Activated T-helper 1 cell treated with anti-CD3 and anti-CD28 coated beads, Interleukin-12 subunit alpha, Interleukin-12 subunit beta, Interleukin-2, Interleukin-4 antibody, amounts not matched to agents 30 ng/mL and 10 ng/mL and 1 ng/mL, durations not matched to agents 14 hours and 24 hours and 36 hours (primary cell): ENCODE measurements at places on chromosomes 16 and 17. TPM values are rescaled to one million over a fixed set of nuclear protein-coding genes. Genes with fewer than 3 reads are reported as not detected.

- H3K4me3 ChIP-seq = no peak overlapping the region
- H3K4me1 ChIP-seq = peaks cover 7% of the 10 kb centered on the region
- H3K27ac ChIP-seq = no peak overlapping the region
- peaks cover 56% of the 10 kb centered on the region for H3K36me3 ChIP-seq
- DNase-seq = no peak
- H3K27me3 ChIP-seq = no peaks in the 10 kb centered on the region
Measured at GRCh38 chr16:8806272-8806983, 8.8 kb downstream of the PMM2 start.

DNA sequence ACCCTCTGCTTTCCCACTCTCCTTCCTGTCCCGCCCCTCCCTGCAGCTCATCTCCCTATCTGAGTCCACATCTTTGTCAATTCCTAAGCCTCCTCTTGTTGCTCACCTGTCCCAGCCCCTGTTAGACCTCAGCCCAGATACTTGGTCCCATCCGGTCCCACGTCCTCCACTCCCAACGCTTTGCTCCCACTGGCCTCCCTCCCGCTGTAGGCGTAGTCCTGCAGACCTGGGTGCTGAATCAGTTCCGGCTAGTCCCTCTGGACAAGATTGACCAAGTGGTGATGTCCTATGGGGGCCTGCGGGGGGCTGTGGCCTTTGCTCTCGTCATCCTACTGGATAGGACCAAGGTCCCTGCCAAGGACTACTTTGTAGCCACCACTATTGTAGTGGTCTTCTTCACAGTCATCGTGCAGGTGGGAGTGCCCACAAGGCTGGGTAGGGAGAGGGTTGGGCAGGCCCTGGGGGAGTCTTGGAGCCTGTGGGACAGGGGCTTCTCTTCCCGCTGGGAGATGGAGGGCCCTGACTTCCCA lies 8.0 kb downstream of the SLC9A5 start:
- no peak for DNase-seq
- no peak overlapping the region for H3K4me3 ChIP-seq
- peaks cover 3% of the 10 kb centered on the region for H3K27me3 ChIP-seq
- no peaks in the 10 kb centered on the region for H3K4me1 ChIP-seq
- no peaks in the 10 kb centered on the region for H3K36me3 ChIP-seq
- H3K27ac ChIP-seq = no peak overlapping the region

DNA sequence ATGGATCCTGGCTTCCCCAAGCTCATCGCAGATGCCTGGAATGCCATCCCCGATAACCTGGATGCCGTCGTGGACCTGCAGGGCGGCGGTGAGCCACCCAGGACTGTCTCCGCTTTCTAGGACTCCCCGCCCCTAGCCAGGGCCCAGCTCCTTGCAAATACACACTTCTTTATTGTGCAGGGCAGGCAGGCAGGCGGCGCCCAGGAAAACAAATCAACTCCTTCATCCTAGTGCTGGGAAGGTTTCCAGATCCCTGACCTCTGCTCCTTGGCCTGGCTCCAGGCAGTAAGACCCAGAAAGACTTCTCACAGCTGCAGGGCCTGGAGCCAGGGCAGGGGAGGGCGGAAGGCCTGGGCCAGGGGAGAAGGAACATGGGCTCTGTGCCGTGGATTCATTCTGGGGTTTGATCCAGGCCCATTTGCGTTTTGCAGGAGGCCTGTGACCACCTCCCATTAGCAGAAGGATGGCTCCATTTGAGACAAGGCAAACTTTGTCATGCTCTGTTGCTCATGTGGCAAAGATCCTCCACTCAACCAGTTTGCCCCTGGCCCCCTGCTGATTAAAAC lies 6.0 kb upstream of the LPCAT2 start:
- DNase-seq = no peak
- H3K4me1 ChIP-seq = peaks cover 17% of the 10 kb centered on the region
- peaks cover 4% of the 10 kb centered on the region for H3K27me3 ChIP-seq
- no peak overlapping the region for H3K27ac ChIP-seq
- H3K4me3 ChIP-seq = no peak overlapping the region
- no peaks in the 10 kb centered on the region for H3K36me3 ChIP-seq

DNA sequence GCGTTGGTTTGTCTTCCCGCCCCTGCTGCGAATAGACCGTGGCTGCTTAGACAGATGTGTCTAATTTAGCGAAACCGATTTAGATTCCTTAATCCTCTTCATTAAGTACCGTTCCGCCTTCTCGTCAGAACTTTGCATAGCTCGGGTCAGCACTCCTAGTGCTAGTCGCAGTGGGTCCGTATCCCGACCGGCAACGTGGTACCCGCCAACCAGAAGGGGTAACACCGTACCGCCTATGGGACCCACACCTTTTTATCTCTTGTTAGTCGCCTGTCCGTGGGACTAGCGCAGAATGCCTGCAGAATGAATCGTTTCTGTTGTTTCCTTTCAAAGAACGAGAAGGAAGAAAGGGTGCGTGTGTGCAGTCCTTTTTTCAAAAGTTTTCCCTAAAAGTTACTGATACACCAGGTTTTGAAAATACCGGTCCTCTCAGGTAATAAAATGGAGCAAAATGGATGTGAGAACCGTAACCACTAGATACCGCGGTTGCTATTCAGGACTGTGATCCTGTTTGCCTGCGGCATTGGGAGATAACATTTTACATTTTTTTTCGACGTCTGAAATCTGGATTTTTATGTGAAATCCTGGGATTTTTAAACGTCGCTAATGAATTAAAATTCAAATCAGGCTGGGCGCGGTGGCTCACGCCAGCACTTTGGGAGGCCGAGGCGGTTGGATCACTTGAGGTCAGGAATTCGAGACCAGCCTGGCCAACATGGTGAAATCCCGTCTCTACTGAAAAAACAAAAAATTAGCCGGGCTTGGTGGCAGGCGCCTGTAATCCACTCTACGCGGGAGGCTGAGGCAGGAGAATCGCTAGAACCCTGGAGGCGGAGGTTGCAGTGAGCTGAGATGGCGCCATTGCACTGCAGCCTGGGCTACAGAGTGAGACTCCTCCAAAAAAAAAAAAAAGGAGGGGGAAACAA lies 998 bp upstream of the SRSF1 start:
- no peaks in the 10 kb centered on the region for H3K27me3 ChIP-seq
- H3K4me3 ChIP-seq = peak overlapping the region; percentile 99
- peaks cover 40% of the 10 kb centered on the region for H3K36me3 ChIP-seq
- peaks cover 52% of the 10 kb centered on the region for H3K4me1 ChIP-seq
- H3K27ac ChIP-seq = peak overlapping the region; percentile 99
- no peak for DNase-seq

DNA sequence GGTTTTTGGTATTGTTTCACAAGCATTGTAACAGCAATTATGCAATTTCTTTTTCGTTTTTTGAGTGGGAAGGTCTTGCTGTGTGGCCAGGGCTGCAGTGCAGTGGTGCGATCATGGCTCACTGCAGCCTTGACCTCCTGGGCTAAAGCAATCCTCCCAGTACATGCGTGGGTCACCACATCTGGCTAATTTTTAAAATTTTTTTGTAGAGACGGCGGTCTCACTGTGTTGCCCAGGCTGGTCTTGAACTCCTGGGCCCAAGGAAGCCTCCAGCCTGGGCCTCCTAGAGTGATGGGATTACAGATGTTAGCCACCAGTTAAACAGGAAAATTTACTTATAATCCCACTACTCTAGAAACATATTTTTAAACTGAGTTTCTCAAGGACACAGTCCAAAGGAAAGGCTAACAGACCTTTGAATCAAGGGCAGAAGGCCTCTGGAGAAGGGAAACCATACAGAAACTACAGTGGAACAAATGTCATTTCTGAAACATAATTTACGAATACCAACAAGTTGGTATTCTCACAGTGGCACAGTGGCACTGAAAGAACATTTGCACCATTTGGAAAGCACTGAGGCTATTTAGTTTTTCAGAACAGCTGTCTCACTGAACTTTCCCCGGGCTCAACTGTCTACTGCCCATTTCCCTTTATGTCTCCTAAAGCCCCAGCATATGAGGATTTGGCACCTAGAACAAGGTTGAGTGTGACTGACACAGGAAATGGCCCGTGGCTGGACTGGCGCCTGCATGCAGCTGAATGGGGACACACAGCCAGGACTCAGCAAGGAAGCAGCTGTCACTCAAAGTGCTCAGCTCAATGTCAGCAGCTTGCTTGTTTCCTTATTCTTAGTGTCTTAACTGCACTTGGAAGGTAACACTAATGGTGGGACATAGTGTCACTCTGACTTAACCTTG lies 2.8 kb upstream of the PRKAR1A start:
- peaks cover 50% of the 10 kb centered on the region for H3K4me1 ChIP-seq
- H3K36me3 ChIP-seq = peaks cover 10% of the 10 kb centered on the region
- peak overlapping the region; percentile 62 for H3K4me3 ChIP-seq
- H3K27ac ChIP-seq = peak overlapping the region; percentile 69
- no peak for DNase-seq

DNA sequence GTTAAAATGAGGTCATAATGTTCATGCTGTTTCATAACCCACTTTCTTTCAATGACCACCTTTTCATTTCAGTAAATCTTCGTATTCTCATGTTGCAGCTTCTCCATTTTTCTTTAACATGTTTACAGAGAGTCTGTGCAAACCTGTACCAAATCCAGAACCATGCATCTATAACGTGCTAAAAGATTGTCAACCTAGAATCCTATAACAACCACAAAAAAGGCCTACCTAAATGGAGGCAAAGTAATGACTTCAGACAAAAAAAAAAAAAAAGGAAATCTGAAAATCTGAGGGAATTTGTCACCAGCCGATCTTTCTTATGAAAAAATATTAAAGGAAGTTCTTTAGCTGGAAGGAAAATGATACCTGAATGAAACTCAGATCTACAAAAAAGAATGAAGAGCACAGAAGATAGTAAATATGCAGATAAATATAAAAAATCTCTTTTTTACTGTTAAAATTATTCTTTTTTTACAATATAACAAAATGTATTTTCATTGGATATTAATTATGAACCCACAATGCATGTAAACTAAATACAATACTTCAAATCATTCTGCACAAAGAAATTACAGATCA lies 1.4 kb upstream of the SLFN11 start:
- peaks cover 53% of the 10 kb centered on the region for H3K4me1 ChIP-seq
- no peaks in the 10 kb centered on the region for H3K27me3 ChIP-seq
- peaks cover 25% of the 10 kb centered on the region for H3K36me3 ChIP-seq

DNA sequence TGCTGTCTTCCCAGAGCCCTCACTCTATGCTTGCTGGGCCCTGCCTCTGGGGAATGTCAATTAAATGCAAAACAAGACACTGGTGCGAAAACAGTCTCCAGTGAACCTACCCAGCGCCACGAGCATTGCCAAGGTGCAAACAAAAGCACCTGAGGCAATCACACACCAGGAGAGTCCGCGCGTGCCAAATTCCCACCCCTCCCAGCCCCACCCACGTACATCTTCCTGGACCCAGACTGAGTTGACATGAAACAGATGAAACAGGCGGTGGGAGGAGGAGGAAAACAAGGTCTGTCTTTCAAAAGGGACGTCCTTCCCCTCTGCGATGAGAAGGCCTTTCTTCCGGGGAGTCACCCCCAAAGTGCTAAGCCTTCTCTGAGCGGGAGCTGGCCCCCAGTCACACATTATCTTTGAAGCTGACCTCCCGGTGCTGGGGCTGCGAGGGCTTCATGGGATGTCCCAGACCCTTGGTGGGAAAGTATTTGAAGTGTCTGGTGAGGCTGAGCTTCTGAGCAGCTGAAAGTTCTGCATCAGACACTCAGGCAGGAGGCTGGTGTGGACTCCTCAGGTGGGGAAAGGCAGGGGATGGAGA lies 200.4 kb downstream of the AXIN2 start:
- H3K4me1 ChIP-seq = peaks cover 11% of the 10 kb centered on the region
- no peak overlapping the region for H3K4me3 ChIP-seq
- DNase-seq = no peak
- H3K36me3 ChIP-seq = no peaks in the 10 kb centered on the region

DNA sequence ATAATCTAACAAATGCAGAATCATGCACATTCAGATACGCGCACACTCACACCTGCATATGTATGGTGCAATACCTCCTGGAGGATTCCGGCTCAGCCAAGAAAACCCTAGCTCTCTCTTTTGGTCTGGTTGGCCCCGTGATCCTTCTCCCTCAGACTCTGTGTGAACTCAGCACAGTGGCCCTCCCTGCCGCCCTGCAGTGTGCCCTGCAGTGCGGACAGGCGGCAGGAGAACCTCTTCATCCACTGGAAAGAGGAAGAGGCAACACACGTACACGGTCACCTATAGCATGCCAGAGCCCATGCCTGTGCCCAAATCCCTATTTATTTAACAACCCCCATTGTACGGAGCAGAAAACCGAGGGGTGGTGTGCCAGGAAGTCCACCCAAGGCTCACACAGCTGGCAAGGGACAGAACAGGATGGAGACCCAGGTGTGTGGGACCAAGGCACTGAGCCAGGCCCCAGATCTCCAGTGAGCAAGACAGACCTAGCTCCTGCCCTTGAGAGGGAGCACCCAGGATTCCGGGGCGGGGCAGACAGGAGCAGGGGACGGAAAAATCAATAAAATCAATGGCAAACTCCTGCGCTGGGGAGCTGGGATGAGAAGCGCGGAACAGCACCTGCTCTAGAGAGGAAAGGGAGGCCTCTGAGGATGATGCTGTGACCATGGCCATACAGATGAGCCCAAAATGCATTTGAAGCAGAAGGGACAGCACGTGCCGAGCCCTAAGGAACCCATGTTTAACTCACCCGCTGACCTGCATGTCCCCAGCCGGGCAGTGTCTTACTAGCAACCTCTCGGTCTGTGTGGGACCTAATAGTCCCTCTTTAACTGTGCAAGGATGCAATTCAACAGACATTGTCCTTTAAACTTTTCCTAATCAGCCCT lies 54.7 kb upstream of the CIBAR2 start:
- no peaks in the 10 kb centered on the region for H3K36me3 ChIP-seq
- peaks cover 36% of the 10 kb centered on the region for H3K27me3 ChIP-seq
- no peak overlapping the region for H3K4me3 ChIP-seq
- H3K4me1 ChIP-seq = no peaks in the 10 kb centered on the region

GRCh38 chr17:17696882-17697633 lies 15.8 kb downstream of the RAI1 start:
- H3K27me3 ChIP-seq = no peaks in the 10 kb centered on the region
- H3K4me1 ChIP-seq = peaks cover 55% of the 10 kb centered on the region
- peak overlapping the region; percentile 73 for H3K27ac ChIP-seq
- H3K4me3 ChIP-seq = peak overlapping the region; percentile 17

GRCh38 chr17:60416368-60416925 lies 5.8 kb upstream of the CHCT1 start:
- H3K4me3 ChIP-seq = no peak overlapping the region
- H3K27me3 ChIP-seq = peaks cover 7% of the 10 kb centered on the region
- DNase-seq = no peak
- peaks cover 7% of the 10 kb centered on the region for H3K4me1 ChIP-seq
- H3K27ac ChIP-seq = no peak overlapping the region

GRCh38 chr17:34652021-34652555 lies 72.7 kb downstream of the TMEM132E start:
- H3K27me3 ChIP-seq = peaks cover 5% of the 10 kb centered on the region
- no peaks in the 10 kb centered on the region for H3K36me3 ChIP-seq
- DNase-seq = no peak
- H3K4me1 ChIP-seq = no peaks in the 10 kb centered on the region
- H3K4me3 ChIP-seq = no peak overlapping the region

Gene SEPHS2
- total RNA-seq = 83.4 and 87.2 TPM in 2 replicates

Gene ITGB3
- not detected in 2 replicates for total RNA-seq

Gene CDYL2
- total RNA-seq = 93.4 and 97.1 TPM in 2 replicates

Gene RAMP2
- total RNA-seq = not detected in 2 replicates

Gene C1QTNF8
- total RNA-seq = not detected in 2 replicates

Gene BRCA1
- 76.1 and 79.8 TPM in 2 replicates for total RNA-seq

Gene KRTAP4-4
- total RNA-seq = not detected in 2 replicates

Gene TBC1D3
- not detected in 2 replicates for total RNA-seq

Gene TBC1D3L
- 17.9 and 19.8 TPM in 2 replicates for total RNA-seq

Gene SLC13A2
- not detected in 2 replicates for total RNA-seq

Gene NDRG4
- total RNA-seq = 1.5 and 1.7 TPM in 2 replicates

Gene SLFN14
- 0.05 and 0.10 TPM in 2 replicates for total RNA-seq

Gene FOXJ1
- total RNA-seq = 0.10 TPM in 1 of 2 replicates, not detected in the other
